ENCODE measurements at places on chromosomes 6 and 20.

GRCh38 chr20:23122796-23123655 is 36.9 kb upstream of the CD93 start:
- DNase-seq, result no peak

- DNase-seq, result no peak
These were observed 8.5 kb downstream of the SPTLC3 start for GRCh38 chr20:13017235-13017634.

- DNase-seq, result no peak
These were observed 106.3 kb downstream of the SLC23A2 start for GRCh38 chr20:4894981-4895381.

DNA sequence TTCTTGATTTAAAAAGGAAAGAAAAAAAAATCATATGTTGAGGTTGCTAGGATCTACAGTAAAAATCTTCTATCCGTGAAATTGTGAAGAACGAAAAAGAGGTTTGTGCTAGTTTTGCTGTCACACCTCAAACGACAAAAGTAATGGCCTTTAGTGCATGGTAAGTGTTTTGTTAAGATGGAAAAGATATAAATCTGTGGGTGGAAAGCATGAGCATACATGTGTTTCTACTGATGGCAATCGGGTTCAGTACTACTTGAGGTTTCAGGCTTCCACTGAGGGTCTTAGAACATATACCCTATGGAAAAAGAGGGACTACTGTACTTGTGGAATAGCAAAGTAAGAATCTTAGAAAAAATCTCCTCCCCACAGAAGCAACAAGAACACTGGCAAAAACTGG is 58.0 kb downstream of the AHI1 start:
- DNase-seq, result no peak

DNA sequence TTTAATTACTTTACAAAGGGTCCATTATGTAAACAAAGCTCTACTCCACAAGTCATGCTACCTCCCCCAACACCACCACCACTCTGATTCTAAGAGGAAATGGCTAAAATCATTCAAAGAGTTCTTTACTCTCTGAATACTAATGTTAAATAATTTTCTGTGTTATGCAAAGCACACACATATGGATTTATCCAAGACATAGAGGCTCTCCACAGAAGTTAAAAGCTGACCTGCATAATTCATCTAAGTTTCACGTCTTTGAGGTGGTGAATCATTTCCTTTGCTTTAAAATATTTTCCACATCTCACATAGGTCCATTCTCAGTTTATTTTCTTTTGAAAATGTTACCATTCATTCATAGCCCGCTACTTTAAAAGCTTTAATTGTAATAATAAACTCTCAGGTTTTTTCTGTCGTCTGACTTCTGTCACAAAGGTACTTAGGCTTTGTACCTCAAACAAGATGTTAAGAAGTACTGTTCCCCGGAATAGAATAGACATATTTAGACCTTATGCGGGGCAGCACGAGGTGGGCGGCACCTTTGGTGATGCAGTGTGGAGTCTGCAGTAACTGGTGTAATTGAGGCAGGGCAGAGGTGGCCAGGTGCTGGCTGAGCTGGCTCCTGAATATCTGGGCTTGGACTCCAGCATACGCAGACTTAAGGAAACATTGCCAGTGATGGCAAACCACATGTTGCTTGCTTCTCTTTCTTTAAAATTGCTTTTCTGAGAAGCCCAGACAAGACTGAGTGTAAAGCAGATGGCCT is 55.8 kb downstream of the KIF6 start:
- no peak for DNase-seq

DNA sequence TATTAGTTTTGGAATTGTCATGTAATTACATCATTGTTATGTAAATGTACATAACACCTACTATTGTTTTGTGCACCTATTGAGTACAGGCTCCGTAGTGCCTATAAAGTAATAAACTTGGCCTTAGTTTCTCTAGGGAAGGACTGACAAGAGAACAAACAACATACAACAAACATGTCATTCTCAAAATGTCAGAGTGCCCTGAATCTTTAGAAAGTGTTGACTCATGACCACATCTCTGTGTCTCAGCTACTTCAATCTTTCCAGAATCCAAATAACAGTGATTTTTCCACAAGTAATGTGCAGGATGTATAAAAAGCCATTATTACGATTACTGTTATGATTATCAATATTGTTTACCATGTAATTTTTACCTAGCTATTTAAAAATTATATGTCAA is 17.2 kb downstream of the LAMP5 start:
- DNase-seq, result no peak

- no peak for DNase-seq
These were observed 189.7 kb upstream of the PMEPA1 start for GRCh38 chr20:57899554-57899953.

DNA sequence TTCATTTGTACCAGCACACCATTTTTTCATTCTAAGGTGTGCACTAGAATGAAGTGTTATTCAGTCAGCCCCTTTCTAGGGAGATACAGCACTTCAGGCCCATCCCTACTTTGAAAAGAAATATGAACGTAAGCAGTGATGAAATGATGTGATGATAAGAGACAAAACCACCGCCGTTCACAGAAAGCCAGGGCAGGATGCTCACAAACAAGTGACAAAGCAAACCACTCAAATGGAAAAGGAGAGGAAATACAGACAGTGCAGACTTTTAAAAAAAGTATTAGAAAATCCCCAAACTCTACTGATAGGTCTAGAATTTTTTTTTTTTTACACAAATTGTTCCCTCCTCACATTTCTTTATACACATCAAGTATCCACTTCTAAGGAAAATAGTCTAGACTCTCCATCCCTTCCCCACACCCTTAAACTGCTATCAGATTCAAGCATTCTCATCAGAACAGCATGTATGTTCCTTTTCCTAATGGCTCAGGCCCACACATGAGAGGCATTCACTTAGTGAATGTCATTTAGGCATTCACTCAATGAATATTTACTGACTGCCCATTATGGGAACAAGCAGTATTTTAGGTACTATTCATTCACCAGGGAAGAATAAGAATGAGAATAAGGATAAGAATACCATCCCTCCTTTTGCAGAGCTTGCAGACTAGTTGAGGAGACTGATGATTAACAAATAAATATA is 243.5 kb downstream of the GMPR start:
- DNase-seq, result peak; percentile 46

GRCh38 chr6:163254341-163254835 is 160.1 kb upstream of the QKI start:
- no peak for DNase-seq

DNA sequence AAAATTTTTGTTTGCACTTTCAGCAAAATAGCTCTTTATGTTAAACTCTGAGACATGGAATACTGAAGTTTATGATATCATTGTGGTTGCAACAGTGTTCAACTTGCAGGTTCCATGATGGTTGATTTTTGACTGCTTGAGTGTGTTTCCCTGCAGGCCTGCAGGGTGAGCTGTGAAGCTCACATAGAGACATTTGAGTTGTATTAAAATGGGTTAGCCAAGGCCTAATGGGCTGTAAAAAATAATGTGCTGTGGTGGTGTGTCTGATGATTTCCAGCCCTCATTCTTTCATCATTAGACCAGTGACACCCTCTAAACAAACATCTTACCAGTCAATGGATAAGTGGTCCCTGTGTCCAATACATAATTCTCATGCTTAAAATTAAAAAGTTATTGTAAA is 321.4 kb downstream of the FARS2 start:
- DNase-seq, result no peak

DNA sequence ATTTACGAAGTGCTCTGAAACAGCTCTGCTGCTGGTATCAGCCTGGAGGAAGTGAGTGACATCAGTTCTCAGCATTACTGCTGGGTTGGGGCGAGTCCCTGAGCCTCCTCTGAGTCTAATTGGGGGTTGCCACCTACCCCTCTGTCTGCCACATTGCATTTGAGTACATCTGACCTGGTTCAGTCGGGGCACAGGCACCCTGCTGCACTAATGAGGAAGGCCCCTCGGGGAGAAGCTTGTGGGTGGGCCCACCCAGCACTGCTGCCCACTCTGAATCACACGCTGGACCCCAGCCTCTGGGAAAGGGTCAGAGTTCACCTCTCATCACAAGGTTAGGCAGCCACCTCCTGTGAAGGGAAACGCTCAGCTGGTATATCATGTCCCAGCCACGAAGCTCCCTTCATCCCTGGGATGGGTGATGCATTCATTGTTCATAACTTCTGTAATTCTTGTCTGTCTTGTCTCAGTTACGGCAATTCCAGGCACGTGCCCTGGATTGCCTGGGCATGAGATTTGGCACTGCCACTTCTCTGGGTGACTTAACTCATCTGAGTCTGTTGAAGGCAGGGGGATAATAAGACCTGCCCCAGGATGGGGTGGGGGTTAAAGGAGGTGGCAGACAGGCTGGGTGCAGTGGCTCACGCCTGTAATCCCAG is 13.3 kb downstream of the DNMT3B start:
- DNase-seq, result no peak

DNA sequence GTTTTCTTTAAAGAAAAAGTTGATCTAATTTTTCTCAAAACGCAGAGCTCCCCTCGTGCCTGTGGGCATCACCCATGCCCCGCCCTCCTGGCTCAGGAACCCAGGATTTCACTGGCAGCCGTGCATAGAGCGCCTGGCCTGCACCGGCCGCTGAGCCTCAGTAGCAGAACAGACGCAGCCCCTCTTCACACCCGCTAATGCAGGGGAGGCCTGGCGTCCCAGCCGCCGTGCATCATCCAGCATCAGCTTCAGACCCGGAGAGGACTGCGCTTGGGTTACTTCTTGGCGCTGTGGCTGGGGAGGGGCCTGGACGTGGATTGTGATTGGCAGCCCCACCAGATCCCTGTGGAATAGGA is 18.1 kb downstream of the RBM38 start:
- no peak for DNase-seq

DNA sequence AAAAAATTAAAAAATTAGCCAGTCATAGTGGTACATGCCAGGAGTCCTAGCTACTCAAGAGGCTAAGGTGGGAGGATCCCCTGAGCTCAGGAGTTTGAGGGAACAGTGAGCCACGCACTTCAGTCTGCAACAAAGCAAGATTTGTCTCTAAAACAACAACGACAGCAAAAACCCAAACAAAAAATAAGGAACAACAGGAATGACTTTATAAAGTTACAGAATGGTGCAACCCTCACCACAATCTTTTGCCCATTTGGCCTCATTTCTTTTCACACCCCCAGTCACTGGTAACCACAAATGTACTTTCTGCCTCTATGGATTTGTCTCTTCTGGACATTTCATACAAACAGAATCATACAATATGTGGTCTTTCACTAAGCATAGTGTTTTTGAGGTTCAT is 16.7 kb upstream of the ZFAND3 start:
- DNase-seq, result no peak

GRCh38 chr6:147132889-147133288 is 71.3 kb upstream of the STXBP5 start:
- no peak for DNase-seq

- no peak for DNase-seq
These were observed 168.5 kb upstream of the ATXN1 start for GRCh38 chr6:16929809-16930208.

- no peak for DNase-seq
These were observed 479.9 kb upstream of the BTBD3 start for GRCh38 chr20:11437611-11438380.

DNA sequence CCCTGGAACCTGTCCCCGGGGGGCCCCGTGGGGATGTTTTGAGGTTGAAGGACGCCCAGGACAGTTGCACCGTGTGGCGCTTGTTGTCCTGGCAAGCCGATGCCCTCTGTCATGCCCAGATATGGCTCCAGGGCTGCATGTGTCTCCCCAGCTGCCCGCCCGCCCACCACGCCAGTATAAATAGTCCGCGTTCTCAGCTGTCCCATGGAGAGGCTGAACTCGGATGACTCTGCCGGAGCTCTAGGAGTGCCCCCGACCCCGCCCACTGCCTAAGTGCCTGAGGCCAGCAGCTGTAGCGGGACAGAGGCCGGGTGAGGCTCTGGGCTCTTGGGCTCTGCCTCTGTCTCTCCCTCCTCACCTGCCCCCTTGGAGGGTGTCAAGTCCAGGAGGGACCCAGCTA is 83.0 kb upstream of the GATA5 start:
- DNase-seq, result no peak

DNA sequence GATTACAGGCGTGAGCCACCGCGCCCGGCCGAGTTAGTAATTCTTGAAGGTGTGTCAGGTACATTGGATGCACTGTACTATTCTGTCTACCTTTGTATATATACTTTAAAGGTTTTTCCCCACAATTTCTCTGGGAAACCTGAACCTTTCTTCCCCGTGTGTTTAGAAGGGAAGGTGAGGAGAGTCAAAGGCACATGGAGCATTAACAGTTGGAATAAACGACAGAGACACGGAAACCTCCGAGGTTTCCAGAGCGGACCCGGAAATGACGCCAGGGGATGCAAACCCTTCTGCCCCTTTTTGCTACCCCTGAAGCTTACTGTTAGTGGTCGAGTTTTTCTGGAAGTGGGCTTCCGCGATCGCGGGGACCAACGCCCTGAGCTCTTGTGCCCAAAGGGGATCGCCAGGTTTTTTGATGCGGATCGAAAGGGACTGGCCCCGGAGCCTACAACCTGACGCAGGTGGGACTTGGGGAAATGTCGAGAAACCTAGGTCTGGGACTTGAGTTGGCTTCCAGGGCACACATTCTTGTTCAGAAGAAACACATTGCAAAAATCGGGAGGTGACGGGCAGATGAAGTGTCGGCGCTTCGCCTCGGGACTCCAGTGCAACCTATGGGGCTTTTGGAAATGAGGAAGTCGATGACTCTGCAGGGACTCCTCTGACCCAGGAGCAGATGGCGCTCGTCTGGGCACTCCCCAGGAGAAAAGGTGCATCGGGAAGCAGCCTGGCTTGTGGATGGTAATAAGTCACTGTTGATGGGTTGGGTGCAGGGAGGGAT is 218.2 kb downstream of the OR2B2 start:
- peak; percentile 8 for DNase-seq

DNA sequence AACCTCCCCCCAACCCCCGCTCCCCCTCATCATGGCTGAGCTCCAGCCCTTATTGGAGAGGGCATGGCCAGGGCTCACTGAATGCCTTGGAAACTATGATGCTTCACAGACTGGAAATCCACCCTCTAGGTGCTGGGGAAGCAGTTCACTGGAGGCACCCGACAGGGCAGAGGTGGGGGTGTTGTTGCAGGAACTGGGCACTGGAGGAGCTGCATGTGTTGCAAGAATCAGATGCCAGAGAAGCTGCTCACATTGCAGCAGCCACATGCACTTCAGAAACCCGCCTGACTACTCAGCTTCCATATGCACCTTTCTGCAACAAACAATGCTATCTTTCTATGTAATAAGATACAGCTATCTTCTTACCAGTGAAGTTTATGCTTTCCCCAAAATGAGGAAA is 7.9 kb upstream of the TBPL1 start:
- DNase-seq, result no peak

GRCh38 chr20:32626859-32627636 is 41.9 kb upstream of the NOL4L start:
- DNase-seq, result no peak

DNA sequence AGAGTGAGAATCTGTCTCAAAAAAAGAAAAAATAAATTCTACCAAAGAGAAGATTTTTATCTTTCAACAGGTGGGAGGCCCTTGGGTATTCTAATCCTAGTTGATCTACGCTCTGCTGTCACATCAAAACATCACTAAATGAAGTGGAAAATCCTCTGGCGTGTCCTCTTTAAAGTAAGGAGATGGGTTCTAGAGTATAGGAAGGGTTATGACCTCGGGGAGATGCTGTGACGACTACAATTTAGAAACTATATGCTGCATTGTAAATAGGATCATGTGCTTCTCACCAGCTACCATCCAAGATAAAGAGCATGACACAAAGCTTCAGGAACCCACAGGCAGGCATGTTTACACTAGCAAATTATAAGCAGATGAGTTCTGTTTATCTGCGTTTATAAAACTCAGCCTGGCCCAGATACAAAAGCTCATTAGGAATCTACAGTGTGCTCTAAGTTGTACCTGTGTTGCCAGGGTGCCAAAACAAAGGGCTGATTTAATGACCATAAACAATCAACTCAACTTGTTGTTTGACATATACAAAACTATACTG is 197.1 kb upstream of the PLN start:
- DNase-seq, result no peak

- DNase-seq, result no peak
These were observed 29.3 kb downstream of the PTPRK start for GRCh38 chr6:128491100-128491581.

Measured in activated T-helper 9 cell treated with anti-CD3 and anti-CD28 coated beads, Interleukin-2, amount 50 U/mL, for 16 hours (primary cell).